Stomach (tissue), 19 donors: ENCODE measurements at places on chromosomes 16 and 17. TPM values are rescaled to one million over a fixed set of nuclear protein-coding genes. Genes with fewer than 3 reads are reported as not detected.

Gene CAMKK1
- 1.7 TPM for total RNA-seq

Gene G6PC1
- total RNA-seq, result 4.0 TPM

Gene CSH1
- total RNA-seq, result not detected

- no peak overlapping the region for H3K27ac ChIP-seq
- peaks cover 9% of the 10 kb centered on the region for H3K4me1 ChIP-seq
- DNase-seq, result no peak
- no peaks in the 10 kb centered on the region for H3K36me3 ChIP-seq
These were observed 8.7 kb downstream of the PDE6G start for GRCh38 chr17:81647640-81648012.

Gene CENPV
- total RNA-seq, result 30.4 TPM

Gene GJD3
- not detected for total RNA-seq

DNA sequence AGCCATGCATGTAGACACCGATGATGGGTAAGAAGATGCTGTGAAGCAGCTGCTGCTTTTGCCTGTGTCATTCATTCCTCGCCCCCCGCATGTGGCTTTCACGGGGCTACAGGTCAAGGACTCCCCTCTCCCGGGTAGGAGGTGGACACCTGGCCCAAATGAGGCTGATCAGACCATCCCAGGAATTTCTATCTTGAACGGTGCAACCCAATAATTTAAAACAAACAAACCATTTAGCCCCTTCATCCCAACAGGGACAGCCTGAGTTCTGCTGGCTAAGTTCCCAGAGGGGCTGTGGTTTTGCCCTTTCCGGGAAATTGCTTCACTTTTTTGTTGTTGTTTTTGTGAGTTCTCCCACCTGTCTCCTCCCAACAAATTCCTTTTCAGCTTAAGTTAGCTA is 137.7 kb upstream of the CDH5 start:
- H3K27ac ChIP-seq, result no peak overlapping the region
- peaks cover 14% of the 10 kb centered on the region for H3K4me1 ChIP-seq
- H3K36me3 ChIP-seq, result no peaks in the 10 kb centered on the region
- DNase-seq, result peak; percentile 35
- H3K27me3 ChIP-seq, result no peaks in the 10 kb centered on the region

- no peaks in the 10 kb centered on the region for H3K4me1 ChIP-seq
These were observed 485.8 kb downstream of the MAF start for GRCh38 chr16:79114759-79115158.

Gene RTN4RL1
- 0.92 TPM for total RNA-seq

DNA sequence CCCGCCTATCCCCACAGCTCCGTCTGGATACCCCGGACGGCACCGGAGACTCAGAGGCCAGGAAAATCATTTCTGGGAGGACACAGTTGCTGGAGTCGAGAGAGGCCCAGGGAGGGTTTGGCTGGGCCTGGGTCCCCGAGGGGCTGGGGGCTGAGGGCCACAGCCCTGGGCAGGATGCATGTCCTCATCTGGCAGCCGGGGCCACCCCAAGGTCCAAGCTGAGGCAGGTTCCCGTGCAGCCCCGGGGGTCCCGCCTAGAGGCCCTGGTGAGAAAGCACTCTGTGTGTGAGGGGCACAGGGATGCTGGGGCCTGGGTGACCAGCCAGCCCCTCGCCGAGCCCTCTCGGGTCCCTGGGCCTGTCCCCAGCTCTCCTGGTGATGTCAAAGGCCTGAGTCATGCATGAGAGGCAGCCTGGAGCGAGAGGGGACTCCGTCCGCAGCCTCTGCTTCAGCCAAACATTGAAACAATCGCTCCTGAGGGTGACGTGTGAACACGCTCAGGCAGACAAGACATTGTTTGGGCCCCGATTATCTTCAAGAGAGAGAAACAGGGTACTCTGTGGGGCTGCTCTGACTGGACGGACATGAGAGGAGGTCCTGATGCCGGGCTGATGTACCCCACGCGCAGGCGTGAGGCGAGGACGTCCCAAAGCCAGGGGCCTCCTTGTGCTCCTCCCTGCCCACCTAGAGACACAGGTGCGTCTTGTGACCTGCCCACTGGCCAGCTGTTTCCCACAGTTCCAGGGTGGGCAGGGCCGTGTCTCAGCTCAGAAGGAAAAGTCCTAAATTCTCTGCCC is 25.8 kb upstream of the C1QTNF8 start:
- H3K36me3 ChIP-seq, result no peaks in the 10 kb centered on the region
- H3K4me3 ChIP-seq, result no peak overlapping the region
- H3K4me1 ChIP-seq, result no peaks in the 10 kb centered on the region
- DNase-seq, result no peak

- DNase-seq, result no peak
- H3K4me1 ChIP-seq, result no peaks in the 10 kb centered on the region
- no peak overlapping the region for H3K4me3 ChIP-seq
- H3K27ac ChIP-seq, result no peak overlapping the region
- H3K27me3 ChIP-seq, result no peaks in the 10 kb centered on the region
- H3K36me3 ChIP-seq, result no peaks in the 10 kb centered on the region
These were observed 694.4 kb downstream of the MAF start for GRCh38 chr16:78906135-78906534.

- H3K36me3 ChIP-seq, result no peaks in the 10 kb centered on the region
- H3K27me3 ChIP-seq, result no peaks in the 10 kb centered on the region
- H3K4me1 ChIP-seq, result no peaks in the 10 kb centered on the region
- H3K4me3 ChIP-seq, result no peak overlapping the region
- no peak overlapping the region for H3K27ac ChIP-seq
These were observed 81.5 kb upstream of the MED9 start for GRCh38 chr17:17395246-17395802.

DNA sequence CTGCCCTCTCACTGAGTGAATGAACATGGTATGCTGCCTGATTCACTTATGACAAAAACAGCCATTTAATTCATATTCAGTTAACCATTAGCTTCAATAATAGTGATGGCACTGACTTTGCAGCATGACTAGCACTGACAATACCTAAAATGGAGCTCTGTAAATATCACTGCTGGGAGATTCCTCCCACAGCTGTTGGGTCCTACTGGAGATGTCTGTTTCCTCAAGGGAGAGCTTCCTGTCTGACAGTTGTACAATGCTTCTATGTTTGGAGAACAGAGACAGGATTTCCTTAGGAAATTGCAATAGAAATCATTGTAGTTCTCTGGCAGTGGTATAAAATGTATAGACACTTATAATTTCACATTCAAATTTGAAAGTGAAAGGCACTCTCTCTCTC is 695.9 kb upstream of the CDH8 start:
- DNase-seq, result peak; percentile 4
- H3K27me3 ChIP-seq, result no peaks in the 10 kb centered on the region
- no peaks in the 10 kb centered on the region for H3K36me3 ChIP-seq

Gene EVI2A
- total RNA-seq, result 4.5 TPM

DNA sequence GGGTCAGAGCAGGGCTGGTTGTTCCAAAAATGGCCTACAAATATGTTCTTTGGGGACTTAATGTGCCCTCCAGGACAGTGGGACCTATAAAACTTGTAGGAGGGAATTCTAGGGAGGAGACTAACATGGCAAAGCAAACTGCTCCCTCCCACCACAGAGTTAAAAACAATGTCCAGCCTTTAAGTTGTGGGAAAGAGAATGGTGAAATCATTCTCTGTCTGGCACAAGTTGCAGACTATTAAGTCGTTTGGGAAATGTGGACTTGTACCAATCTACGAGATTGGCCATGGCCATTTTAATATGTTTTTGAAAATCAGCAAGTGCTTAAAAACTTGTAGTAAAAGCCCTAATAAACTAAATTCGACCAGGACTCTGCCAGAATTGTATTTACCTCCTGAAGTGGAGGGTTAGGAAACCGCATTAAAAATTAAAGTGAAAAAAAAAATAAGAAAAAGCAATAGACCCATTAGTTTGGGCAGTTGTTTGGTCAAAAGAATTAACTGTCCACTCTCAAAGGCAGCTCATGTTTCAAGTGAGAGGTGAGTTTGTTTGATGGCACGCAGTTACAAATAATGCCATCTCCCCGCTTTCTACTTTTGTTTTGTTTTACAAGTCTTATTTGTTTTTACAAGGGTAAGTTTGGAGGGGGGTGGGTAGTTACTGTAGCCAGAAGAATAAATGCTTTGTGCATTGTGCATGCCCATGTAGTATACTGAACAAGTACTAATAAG is 32.4 kb downstream of the ANKFN1 start:
- H3K27ac ChIP-seq, result no peak overlapping the region
- no peak overlapping the region for H3K4me3 ChIP-seq
- no peak for DNase-seq

DNA sequence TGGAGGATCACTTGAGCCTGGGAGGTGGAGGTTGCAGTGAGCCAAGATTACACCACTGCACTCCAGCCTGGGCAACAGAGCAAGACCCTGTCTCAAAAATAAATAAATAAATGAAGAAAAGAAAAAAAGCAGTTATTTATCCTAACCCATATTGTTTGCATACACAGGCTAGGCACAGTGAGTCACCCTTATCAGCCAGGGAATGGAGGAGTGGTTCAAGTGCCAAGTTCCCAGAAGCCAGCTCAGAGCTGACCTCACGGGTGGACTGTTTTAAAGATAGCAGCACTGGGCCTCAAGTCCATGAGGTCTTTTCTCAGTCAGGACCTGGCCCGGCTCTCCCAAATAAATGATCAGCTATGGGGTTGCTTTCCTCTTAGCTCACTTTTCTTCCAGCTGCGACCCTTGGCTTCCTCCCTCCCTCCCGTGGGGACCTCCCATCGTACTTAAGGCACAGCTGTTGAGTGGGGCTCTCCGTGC is 22.6 kb upstream of the MGAT5B start:
- H3K4me1 ChIP-seq, result peaks cover 13% of the 10 kb centered on the region
- H3K27me3 ChIP-seq, result peaks cover 4% of the 10 kb centered on the region
- H3K27ac ChIP-seq, result no peak overlapping the region
- no peaks in the 10 kb centered on the region for H3K36me3 ChIP-seq

- H3K27me3 ChIP-seq, result no peaks in the 10 kb centered on the region
- H3K4me1 ChIP-seq, result peaks cover 88% of the 10 kb centered on the region
- H3K27ac ChIP-seq, result no peak overlapping the region
- H3K36me3 ChIP-seq, result peaks cover 14% of the 10 kb centered on the region
These were observed 88.3 kb upstream of the PLEKHM1 start for GRCh38 chr17:45578516-45579455.

DNA sequence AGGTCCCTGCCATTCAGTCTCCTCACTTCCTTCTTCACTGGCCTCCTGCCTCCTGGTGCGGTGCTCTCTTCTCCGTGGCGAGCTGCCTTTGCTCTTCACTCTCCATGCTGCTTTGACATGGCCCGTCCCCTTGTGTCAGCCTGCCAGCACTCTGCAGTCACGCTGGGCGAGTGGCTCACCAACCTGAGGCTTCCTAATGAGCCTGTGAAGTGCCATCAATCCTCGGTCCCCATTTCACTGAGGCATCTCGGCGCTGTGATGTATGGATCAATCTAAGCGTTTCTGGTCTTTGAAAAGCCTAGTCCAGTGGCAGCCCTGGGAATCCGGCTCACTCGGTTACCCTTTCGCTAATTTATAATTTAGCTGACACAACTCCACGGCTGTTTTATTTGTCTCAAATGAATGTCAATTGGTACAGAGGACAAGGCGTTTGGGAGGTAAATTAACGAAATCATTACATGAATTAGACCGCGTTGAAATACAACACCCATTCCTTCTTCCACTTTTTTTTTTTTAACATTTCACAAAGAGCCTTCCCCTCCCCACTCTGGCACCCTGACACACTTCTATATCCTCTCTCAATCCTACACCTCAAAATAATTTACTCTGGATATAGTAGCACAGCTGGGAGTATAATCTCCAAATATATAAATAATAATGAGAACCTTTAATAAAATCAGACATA is 610.7 kb downstream of the TMEM114 start:
- no peaks in the 10 kb centered on the region for H3K4me1 ChIP-seq
- no peak overlapping the region for H3K27ac ChIP-seq
- H3K4me3 ChIP-seq, result no peak overlapping the region
- H3K36me3 ChIP-seq, result no peaks in the 10 kb centered on the region

DNA sequence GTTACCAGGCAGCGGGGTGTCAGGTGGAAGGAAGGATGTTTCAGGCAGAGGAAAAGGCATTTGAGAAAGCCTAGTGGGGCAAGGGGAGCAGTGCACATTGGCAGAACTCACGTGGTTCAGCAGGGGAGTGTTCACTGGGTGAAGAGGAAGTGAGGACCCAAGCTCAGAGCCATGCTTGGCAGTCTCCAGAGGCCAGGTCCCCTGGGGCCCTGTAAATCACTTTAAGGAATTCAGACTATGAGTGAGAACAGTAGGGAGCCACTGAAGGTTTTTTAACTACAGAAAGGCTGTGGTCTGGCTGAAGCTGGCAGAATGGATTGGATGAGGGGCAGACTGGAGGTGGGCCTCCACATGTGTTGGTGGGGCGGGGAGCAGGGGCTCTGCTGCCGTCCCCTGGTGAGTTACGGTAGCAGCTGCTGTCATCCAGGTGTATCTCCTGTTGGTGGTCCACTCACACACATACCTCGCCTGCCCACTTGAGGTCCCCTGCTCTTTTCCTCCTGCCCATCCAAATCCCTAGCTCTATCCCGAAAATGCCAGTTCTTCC is 5.1 kb downstream of the CLEC16A start:
- DNase-seq, result peak; percentile 63
- H3K27ac ChIP-seq, result no peak overlapping the region
- H3K27me3 ChIP-seq, result no peaks in the 10 kb centered on the region
- peaks cover 29% of the 10 kb centered on the region for H3K4me1 ChIP-seq

GRCh38 chr16:55055262-55055661 is 124.6 kb downstream of the IRX5 start:
- no peak overlapping the region for H3K27ac ChIP-seq

DNA sequence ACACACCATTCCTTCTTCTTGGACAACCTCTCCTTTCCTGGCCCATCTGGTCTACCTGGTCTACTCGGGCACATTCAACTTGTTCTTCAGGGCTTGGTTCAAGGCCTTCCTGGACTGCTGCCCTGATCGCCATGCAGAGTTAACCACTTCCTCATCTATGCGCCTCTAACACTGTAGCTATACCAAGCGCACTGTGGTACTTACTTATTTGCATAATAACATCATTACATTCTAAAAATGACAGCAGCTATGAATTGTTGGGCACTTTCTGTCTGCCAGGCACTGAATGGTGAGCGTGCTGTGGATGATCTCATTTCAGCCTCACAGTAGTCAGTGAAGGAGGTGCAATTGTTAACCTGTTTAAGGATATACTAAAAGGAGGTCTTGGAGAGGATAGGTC is 66.9 kb upstream of the SDK2 start:
- H3K27ac ChIP-seq, result no peak overlapping the region
- DNase-seq, result no peak
- H3K4me1 ChIP-seq, result no peaks in the 10 kb centered on the region
- H3K4me3 ChIP-seq, result no peak overlapping the region

Gene KRTAP4-9
- total RNA-seq, result not detected

DNA sequence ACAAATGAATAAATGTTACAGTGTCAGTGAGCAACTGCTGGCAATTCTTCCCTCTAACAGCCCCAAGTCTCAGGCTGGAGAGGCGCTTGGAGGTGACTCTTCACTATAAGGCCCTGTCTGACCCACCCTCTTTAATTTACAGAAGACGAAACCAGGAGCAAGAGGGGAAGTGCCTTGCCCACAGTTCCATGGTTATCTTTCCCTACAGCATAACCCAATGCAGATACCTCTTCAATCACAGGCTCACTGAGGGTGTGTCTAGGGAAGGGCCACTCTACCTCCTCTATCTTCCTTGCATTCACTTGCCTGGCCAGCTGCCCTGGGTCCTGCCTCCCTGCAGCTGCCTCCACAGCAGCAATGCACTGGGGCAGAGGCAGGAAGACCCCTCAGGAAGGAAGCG is 9.6 kb upstream of the N4BP1 start:
- no peaks in the 10 kb centered on the region for H3K27me3 ChIP-seq
- no peak overlapping the region for H3K27ac ChIP-seq
- no peaks in the 10 kb centered on the region for H3K36me3 ChIP-seq
- H3K4me3 ChIP-seq, result no peak overlapping the region

- H3K27ac ChIP-seq, result no peak overlapping the region
- no peaks in the 10 kb centered on the region for H3K27me3 ChIP-seq
- peaks cover 98% of the 10 kb centered on the region for H3K36me3 ChIP-seq
- peaks cover 52% of the 10 kb centered on the region for H3K4me1 ChIP-seq
- DNase-seq, result no peak
These were observed 9.7 kb downstream of the KAT7 start for GRCh38 chr17:49798182-49798581.

- H3K4me3 ChIP-seq, result no peak overlapping the region
- no peaks in the 10 kb centered on the region for H3K36me3 ChIP-seq
- H3K4me1 ChIP-seq, result no peaks in the 10 kb centered on the region
These were observed 216.7 kb downstream of the C16orf78 start for GRCh38 chr16:49590166-49590871.
